ENCODE measurements at places on chromosomes 6 and 20. TPM values are rescaled to one million over a fixed set of nuclear protein-coding genes. Genes with fewer than 3 reads are reported as not detected.

SMLR1 gene
- 0.16 TPM for total RNA-seq

PRL gene
- total RNA-seq = not detected

IL17F gene
- total RNA-seq = not detected

CNR1 gene
- total RNA-seq = 4.8 TPM

GNAS-AS1 gene
- 0.88 TPM for total RNA-seq

HEY2 gene
- 10.7 TPM for total RNA-seq

DNA sequence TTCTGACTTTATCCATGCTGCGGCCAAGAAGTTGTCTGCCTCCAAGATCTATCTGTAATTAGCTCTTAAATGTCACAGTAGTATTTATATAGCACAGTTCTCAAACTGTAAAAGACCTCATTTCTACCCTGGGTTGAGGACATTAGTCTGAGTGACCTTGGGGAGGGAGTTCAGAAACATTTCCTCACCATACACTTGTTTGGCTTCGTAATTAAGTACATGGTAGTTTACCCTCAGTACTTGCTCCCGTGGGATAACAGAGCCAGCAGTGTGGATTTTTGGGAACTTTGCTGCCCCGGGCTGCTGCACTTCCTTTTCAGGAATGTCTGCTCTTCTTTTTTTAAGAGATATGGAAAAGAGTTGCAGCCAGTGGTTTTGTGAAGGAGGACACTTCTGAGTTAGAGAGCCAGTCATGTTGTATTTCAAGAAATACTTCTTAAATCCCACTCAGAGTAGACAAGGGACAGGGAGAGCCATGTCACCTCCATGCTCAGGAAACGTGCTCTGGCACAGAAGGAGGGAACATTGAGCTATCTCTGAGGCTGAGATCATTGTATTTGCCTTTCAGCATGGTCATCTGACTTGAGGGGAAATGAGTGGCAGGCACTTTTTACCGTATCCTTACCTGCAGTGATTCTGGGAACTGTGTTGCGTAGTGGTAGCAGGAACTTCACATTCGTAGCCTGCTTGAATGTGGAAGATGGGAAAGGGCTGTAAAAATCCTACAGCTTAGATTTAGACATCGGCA lies 33.6 kb downstream of the RPRD1B start:
- no peak for DNase-seq

DNA sequence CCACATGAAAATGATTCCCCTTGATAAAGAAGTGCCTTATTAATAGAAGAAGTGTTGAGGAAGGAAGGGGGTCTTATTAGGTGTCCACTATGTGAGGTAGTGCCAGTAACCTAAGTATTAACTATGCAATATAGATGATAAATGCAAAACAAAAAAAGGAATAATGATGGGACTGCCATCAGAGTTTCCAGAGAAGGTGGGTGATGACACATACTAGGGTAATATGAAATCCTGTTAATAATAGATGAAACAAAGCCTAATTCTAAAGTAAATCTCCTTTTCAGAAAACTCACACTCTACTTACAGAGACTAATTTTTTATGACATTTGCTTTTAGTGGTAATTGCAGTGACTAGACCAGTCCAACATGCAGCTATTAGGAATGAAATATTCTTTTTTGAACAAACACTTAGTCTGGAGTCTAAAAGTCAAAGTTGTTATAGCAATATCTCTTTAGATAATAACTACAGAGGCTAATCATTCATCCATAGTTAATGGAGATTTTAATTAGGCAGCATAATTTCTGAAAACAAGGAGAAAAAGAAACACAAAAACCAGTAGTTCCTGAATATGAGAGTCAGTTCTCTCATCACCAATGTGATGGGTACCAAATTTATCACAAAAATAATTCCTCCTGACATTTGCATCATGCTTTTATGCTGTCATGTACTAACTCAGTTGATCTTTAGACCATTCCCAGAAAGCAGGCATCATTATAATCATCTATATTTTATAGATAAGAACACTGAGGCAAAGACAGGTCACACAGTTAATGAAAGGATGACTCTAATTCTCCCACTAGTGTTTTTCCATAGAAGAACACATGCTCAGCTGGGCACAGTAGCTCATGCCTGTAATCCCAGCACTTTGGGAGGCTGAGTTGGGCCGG lies 208.8 kb upstream of the ARG1 start:
- no peak for DNase-seq

- peak; percentile 51 for DNase-seq
Measured at GRCh38 chr20:62010551-62011402, 54.9 kb downstream of the TAF4 start.

DNA sequence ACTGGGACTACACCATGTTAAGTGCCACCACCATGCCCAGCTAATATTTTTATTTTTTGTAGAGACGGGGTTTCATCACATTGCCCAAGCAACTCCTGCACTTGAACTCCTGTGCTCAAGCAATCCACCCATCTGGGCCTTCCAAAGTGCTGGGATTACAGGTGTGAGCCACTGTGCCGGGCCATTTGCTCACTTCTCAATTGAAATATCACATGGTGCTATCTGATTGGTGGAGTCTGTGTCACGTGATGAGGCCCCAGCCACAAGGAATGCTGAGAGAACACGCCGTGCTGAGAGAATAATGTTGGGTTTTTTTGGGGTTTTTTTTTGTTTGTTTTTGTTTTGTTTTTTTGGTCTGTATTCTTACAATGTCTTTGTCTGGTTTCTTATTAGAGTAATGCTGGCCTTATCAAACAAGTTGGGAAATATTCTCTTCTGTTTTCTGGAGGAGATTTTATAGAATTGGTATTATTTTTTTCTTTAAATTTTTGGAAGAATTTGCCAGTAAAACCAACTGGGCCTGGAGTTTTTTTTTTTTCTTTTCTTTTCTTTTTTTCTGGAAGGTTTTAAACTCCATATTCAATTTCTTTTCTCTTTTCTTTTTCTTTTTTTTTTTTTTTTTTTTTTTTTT lies 183.2 kb upstream of the KCNG1 start:
- DNase-seq = no peak

- DNase-seq = no peak
Measured at GRCh38 chr6:13071550-13072345, 256.6 kb downstream of the TBC1D7 start.

DNA sequence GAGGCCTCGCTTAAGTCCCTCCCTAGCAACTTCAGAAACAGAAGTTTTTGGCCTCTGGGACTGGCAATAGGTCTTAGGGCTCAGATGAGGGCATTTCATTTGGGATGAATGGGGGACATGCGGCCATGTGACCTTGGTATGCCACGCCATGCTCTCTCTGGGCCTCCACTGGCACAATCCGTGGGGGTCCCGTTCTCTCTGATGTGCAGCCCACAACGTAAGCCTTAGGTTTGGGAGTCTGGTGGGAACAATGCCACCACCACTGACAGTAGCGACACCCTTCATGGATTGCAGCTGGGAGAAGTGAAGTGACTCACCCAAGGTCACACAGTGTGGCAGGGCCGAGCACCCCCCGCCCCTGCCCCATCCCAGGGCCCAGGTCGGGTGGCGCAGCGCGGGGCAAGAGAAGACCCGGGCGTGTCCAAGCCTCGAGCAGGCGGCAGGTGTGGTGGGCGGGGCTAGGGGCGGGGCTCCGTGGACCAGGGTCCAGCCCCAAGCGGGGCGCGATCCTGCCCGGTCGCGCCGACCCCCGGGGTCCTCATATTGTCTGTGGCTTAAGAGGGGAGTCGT lies 864 bp upstream of the CEBPB start:
- no peak for DNase-seq

DNA sequence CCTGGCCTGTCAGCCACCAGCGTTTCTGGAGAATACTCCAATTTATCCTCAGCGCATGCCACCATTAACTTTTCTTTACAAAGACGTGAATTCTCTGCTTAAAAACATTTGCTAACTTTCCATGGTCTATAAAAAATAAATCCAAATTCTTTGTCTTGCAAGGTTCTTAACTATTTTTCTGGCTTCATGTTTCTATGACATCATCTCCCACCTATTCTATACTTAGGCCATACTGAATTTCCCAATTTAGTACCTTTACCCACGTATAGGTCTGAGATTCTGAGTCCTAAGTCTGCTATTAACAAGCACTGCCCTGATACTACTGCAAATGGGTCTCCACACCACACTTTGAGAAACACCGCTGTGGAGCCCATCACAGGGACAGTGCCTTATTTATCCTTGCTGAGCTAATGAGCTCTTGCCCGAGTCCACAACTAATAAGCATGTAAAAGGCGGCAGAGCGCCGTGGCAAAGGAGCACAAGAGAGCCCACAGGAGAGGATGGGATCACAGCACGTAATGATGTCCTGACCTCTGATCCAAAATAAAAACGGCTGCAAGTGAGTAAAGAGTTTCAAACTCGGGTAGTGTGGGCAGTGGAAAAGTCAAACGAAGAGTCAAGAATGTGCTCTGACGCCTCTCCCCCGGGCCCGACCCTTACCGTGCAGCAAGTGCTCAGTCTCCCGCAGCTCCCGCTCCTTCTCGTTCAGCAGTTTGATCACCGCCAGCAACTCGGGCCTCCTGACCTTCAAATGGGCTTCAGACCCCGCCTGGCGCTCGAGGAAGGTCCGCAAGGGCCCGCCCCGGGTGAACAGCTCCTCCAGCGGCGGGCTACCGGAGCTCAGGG lies 519 bp downstream of the MTRF1L start:
- peak; percentile 63 for DNase-seq

DNA sequence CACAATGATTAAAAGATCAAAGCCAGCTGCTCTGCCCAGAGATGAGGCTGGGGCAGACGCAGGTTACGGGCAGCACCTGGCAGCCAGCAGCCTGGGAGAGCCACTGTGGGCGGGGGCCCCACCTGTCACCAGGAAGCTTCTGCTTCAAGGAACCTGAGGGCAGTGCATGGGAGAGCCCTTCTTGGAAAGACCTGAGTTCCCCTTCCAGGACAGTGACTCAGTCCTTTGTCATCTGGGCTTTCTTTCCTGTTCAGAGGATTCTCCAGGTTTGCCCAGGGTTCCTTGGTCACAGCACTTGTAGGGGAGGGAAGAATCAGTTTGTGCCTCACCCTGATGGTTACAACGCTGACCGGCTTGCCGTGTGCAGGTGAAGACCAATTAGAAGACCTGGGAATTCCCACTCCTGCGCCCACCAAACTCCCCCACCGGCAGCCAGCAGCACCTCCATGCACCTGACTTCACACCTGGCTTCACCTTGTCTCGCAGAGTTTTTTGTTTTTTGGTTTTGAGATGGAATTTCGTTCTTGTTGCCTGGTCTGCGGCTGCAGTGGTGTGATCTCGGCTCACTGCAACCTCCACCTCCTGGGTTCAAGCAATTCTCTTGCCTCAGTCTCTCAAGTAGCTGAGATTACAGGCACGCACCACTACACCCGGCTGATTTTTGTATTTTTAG lies 2.0 kb downstream of the ZBP1 start:
- no peak for DNase-seq

GRCh38 chr20:32535316-32535952 lies 49.7 kb downstream of the NOL4L start:
- DNase-seq = no peak
